Omental fat pad (tissue), 4 donors: ENCODE measurements at places on chromosomes 1 and 21. TPM values are rescaled to one million over a fixed set of nuclear protein-coding genes. Genes with fewer than 3 reads are reported as not detected.

The SPRR2G gene
- total RNA-seq = not detected

The OLFM3 gene
- not detected for total RNA-seq

- no peak for DNase-seq
Measured at GRCh38 chr1:34845131-34845901, 14.2 kb downstream of the SMIM12 start.

GRCh38 chr1:21775985-21776562 lies 6.9 kb downstream of the USP48 start:
- DNase-seq = no peak

GRCh38 chr1:4687943-4688342 lies 33.5 kb downstream of the AJAP1 start:
- DNase-seq = no peak

GRCh38 chr1:53084589-53084971 lies 22.6 kb downstream of the PODN start:
- DNase-seq = no peak

- DNase-seq = no peak
Measured at GRCh38 chr21:31997191-31997590, 124.4 kb downstream of the HUNK start.

DNA sequence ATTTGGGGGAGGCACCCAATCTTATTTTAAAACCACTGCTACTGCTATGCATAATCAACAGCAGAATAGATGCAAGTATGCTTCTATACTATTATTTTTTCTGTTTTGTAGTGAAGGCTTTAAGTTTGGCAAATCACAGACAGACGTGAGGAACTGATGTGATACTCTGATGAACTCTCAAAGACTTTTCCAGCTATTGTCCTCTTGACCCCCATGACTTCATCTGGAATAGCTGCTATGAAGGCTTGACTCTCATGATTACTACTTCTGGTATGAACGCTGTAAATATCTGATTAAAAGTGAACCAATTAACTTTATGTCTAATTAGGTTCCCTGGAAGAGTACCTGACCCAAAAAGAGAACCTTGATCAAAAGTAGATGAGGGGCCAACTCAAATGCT lies 49.1 kb downstream of the EYA3 start:
- DNase-seq = no peak

GRCh38 chr1:163231385-163231784 lies 28.7 kb upstream of the RGS5 start:
- DNase-seq = no peak

- DNase-seq = no peak
Measured at GRCh38 chr1:7476861-7477547, 294.1 kb upstream of the VAMP3 start.

GRCh38 chr1:35319988-35320713 lies 51.6 kb downstream of the ZMYM4 start:
- DNase-seq = no peak

GRCh38 chr1:66933887-66934700 lies 9.3 kb downstream of the MIER1 start:
- DNase-seq = no peak
